ENCODE measurements at places on chromosomes 12 and 14.

DNA sequence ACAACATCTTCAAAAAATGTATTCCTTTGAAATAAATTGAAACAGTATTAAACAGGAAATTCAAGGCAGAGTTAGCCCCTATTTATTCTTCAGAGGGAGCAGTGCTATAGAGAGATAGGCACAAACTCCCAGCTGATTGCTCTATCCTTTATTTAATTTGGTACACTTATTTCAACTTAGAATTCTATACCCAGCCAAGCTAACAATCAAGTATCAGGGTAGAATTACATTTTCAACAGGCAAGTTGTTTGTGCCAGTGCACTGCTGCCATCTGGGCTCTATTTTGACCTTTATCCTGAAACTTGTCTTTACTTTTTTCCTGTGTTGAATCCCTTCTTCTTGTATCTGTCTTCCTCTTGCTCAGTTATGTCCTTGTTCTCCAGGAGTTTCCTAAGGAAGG lies 159.2 kb downstream of the STXBP6 start:
- no peak for DNase-seq

DNA sequence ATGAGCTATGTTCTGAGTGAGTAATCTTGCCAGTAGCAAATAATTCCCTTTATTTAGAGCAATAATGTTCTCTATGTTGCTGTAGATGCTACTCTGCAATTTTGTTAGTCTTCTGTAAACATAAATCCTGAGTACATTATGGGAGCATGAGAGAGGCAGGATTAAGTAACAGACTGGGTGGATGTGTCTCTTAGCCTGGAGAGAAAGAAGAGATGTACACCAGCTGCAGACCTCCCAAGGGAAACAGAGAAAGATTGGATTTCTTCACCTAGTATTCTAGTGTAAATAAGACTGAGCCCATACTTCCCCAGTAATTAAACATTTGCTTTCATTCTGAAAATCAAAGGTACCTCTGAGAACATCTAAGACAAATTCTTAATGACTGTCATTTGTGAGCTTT lies 564.0 kb downstream of the TRHDE start:
- DNase-seq, result no peak

GRCh38 chr12:946631-947030 lies 2.9 kb downstream of the RAD52 start:
- DNase-seq, result no peak

- DNase-seq, result no peak
These were observed 344.0 kb downstream of the PDZRN4 start for GRCh38 chr12:41532072-41532471.

DNA sequence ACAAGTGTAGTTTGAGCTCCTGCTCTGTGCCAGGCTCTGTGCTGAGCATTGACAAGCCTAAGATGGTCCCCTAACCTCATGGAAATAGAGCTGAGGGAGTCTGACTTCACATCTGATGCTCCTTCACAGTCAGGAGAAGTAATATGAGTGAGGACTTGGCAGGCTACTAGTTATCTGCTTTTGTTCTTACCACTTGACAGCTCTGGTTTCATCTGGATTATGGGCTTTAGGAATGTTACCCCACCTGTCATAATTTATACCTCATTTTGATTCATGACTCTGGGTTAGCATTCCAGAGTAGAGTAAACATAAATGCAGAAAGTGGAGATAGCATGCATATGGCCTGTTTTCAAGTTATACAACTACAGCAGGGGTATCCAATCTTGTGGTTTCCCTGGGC lies 40.5 kb downstream of the ATP6V1D start:
- DNase-seq, result no peak

DNA sequence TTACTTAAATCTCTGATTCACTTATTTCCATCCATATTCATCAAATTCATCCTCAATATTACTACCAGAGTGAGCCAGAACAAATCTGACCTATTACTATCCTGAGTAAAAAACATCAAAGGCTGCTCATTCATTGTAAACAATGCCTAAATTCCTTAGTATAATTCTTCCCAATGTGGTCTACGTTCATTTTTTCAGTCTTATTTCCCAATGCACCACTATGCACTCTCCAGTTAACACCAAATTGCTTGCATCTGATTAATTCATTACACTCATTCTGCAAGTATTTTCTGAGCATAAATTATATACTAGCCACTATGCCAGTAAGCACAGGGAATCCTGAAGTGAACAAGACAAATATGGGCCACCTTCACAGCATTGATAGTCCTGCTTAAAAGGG lies 110.0 kb downstream of the EPS8 start:
- no peak for DNase-seq

- no peak for DNase-seq
These were observed 230.5 kb downstream of the AKAP6 start for GRCh38 chr14:32559590-32559989.

GRCh38 chr12:92378682-92379479 lies 233.2 kb upstream of the BTG1 start:
- no peak for DNase-seq

GRCh38 chr12:92695056-92695455 lies 7.7 kb upstream of the PLEKHG7 start:
- no peak for DNase-seq

- no peak for DNase-seq
These were observed 153.7 kb downstream of the SLC25A21 start for GRCh38 chr14:37018571-37019240.

- DNase-seq, result no peak
These were observed 272.5 kb downstream of the C12orf50 start for GRCh38 chr12:87756721-87757120.

DNA sequence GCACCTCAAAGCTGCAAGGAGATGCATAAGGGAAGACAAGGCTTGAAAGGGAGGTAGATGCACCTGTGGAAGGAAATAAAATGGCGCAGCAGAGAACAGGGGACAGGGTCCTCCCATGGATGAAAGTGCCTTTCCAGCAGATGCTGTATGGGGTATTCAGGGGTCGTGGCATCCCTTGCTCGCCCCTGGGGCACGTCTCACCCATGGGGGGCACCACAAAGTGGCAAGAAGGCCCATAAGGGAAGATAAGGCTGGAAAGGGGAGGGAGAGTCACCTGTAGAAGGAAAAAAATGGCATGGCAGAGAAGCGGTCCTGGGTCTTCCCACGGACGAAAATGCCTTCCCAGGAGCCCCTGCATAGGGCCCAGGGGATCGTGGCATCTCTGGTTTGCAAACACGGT lies 265.1 kb downstream of the ALG10 start:
- no peak for DNase-seq

- no peak for DNase-seq
These were observed 104.5 kb upstream of the MED13L start for GRCh38 chr12:116381744-116382685.

GRCh38 chr14:50750323-50750722 lies 80.6 kb downstream of the NIN start:
- no peak for DNase-seq

DNA sequence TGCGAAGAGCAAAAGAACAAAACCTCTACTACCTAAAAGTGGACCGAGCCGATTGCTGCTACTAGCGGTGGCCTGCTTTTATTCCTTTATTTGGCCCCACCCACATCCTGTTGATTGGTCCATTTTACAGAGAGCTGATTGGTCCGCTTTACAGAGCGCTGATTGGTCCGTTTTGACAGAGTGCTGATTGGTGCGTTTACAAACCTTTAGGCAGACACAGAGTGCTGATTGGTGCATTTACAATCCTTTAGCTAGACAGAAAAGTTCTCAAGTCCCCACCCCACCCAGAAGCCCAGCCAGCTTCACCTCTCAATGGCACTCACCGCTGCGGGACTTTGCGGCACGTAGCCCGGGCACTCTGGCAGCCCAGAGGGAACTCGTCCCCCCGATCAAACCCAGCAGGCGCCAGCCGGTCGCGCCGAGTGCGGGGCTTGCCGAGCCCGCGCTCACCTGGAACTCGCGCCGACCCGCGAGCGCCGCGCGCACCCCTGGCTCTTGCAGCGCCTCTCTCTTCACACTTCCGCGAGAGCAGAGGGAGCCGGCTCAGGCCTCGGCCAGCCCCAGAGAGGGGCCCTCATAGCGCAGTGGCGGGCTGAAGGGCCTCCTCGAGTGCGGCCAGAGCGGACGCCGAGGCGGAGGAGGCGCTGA lies 8.7 kb upstream of the FGD4 start:
- DNase-seq, result no peak

- DNase-seq, result no peak
These were observed 76.3 kb downstream of the MYRFL start for GRCh38 chr12:69901221-69901905.

DNA sequence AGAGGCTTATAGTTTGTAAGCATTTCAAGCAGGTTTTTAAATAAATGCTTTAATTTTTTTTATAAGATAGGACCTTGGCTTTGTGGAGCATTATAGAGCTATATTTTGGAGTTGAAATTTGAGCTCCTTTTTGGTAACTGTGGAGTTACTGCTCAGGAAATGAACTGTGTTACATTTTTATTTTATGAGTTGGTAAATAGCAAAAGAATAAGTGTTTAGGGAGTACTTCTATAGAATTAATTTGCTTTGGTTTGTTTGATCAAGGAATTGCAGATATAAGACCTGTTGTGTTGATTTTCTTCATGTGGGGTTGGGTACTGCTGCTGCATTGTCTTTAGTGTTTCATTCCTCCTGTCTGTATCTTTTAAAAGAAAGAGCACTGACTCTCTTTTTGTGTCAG lies 3.5 kb downstream of the ATP2A2 start:
- no peak for DNase-seq

DNA sequence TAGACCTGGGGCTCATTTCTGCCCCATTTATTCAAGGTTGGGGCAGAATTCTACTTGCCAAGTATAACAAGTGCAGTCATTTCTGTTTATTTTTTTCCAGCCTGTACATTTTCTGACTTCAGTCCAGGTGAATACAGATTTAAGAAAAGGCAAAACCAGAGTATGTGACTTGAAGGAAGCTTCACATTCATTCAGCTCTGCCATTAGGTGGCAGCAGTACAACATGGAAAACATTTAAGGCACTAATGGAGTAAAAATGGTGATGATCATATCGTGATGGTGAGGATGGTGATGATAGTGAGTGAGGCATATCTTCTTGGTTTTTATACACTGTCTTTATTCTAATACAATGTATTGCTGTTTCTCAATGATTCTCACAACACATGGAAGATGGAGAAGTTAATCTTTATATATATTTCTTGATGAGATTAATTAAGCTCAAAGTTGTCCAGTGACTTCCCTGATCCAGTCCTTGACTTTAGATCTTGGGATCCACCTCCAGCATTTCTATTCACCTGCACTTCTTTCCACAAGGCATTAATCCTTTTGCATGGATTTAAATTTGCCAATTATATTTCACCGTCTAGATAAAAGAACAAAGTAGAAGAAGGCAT lies 176.7 kb upstream of the SEL1L start:
- no peak for DNase-seq
